Activated T-helper 1 cell treated with anti-CD3 and anti-CD28 coated beads, Interleukin-2, amount 50 U/mL, for 16 hours (primary cell): ENCODE measurements at places on chromosomes 4 and X.
A peak's percentile ranks its signal among the peaks of the same experiment; 100 is the strongest.

DNA sequence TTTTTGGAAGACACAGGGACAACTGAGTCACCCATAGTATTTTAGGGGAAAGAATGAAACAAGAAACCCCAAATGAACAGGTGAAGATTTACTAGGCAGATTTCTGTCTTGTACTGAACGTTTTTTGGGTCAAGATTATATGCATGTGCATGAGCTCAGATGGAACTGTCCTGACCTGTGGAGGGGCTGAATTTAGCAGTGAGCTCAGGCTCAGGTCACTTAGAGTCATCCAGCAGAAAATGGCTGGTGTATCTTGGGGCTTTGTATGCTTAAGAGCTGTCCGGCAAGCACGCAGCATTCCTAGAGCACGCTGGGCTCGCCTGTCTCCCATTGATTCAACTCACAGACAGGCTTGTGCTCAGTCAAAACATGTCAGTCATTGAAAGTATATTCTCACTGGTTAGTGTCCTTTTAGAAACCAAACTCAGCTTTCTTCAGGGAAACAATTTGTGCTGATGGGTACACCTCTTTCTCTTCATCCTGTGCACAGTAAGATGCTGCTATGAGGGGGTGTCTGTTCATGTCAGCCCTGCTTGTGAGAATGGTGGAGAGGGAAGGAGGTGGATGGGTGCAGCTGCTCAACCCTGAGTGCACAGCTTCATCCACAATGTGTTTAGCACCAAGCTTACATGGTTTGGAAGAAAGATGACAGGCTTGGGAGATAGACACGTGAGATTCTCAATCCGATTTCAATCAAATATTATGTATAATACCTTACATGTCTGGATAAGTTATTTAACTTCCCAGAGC lies 47.5 kb upstream of the PDLIM3 start:
- no peak for DNase-seq

GRCh38 chr4:176099314-176099713 lies 33.7 kb downstream of the WDR17 start:
- DNase-seq: no peak

DNA sequence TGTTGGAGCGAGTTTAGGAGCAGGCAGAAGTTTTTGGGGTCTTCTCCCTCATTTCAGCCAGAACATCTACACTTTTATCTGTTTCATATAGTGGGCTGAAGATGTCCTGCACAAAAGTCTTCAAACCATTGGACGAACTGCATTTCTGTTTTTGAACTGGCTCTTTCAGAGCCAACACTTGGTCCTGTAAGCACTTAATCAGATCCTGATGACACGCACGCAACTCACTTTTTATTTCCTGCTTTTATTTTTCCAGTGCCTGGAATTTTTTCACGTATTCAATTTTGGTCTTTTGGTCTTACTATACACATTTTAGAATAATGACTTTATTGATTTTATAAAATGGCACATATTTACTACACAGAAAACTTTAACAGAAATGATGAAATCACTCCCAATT lies 40.2 kb upstream of the NKX3-2 start:
- DNase-seq: no peak

GRCh38 chr4:151808542-151808941 lies 47.7 kb upstream of the GATB start:
- DNase-seq: no peak

DNA sequence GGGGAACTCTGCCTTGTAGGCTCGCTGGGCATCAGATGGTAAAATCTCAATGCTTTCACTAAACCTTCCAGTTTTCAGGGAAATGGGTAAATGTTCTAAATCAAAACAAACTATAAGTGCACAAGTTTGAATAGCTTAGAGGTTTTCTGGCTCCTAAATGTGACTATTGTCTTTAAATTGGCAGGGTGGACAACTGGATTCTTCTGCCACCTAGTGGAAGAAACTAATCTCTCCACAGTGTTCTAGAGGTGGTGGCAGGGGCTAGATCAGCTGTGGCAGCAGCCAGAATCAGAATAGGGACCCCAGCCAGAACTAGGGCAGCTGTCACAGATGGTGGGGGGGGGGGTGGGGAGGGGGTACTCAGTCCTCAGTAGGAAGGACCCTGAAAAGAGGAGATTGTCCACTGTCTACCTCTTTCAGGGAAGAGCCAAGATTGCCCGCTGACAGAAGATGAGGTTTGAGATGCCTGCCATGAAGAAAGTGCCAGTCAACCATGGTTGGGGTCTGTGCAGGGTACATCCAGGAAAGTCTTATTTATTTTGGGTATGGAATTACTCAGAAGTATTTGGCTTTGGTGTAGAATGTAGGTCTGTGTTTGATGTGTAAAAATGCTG lies 201.4 kb downstream of the CCNG2 start:
- DNase-seq: no peak

DNA sequence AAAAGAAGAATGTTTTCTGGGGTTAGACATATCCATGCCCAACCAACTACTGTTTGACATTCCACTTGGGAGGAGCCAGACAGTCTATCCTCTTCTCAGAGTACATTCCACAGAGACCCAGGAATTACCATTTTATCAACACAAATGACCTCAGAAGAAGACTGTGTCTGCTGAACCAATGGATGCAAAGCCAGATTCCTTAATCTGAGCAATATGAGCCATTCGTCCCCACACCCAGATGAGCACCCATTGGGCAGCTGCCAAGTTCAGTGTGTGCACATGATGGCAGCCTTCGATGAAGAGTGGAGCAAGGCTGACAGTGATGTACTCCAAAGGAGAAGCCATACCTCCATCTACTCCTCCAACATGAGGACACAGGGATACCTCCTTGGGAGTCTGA lies 111.3 kb downstream of the ZNF674 start:
- no peak for DNase-seq

DNA sequence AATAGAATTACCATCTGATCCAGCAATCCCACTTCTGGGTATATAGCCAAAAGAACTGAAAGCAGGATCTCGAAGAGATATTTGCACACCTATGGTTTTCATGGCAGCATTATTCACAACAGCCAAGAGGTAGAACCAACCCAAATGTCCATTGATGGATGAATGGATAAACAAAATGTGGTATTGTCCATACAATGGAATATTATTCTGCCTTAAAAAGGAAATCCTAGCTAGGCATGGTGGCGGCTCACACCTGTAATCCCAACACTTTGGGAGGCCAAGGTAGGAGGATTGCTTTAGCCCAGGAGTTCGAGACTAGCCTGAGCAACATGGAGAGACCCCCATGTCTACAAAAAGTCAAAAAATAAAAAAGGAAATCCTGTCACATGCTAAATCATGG lies 27.3 kb downstream of the SAT1 start:
- DNase-seq: no peak

GRCh38 chr4:46974891-46975543 lies 18.4 kb downstream of the GABRA4 start:
- no peak for DNase-seq

- DNase-seq: no peak
Observed at GRCh38 chr4:173367946-173368345, 2.8 kb upstream of the SAP30 start.

DNA sequence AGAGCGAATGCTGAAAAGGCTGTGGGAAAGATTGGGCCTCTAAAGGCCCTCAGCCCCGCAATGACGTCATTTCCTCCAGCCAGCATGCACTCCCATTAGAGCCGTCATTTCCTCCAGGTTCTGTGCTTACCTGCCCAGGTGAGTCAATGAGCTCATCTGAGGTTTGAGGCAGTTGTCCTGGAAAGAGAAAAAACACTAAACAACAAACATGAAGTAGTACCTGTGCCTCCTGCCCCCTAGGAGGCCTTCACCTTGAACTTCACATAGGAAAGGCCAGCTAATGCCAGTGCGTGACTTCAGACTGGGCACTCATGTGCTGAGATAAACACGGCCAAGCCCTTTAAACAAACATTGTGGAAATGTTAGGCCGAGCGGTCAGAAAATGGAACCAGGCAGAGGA lies 55.9 kb downstream of the FHDC1 start:
- no peak for DNase-seq

DNA sequence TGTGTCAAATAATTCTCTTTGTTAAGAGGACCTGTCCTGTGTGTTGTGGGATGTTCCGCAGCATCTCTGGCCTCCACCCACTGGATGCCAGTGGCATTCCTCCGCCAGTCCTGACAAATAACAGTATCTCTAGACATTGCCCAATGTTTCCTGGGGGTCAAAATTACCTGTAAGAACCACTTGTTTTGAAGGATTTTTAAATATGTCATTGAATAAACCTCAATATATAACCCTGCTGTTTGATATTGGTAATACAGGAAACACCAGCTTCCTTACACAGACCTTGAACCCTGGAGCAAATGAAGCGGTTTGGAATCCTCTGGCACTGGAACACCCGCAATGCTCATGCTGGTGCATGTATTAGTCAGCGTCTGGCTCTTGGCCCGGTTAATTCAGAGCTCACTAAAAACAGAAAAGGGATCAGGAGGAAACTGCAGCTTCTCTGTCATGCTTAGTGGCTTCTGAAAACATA lies 101.3 kb downstream of the TBL1X start:
- no peak for DNase-seq

DNA sequence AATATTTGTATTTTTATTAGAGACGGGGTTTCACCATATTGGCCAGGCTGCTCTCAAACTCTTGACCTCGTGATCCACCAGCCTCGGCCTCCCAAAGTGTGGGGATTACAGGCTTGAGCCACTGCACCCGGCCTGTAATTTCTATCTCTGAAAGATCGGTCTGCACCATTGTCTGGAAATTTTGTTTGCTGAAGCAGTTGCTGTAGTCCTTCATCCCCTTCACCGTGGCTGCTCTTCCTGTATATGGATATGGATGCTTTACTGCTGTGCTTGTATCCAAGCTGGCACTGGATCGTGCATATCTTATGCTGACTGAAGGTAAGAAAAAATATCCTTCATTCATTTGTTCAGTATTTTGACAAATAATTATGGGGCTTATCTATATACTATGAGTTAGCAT lies 338.4 kb upstream of the GNPDA2 start:
- DNase-seq: no peak

DNA sequence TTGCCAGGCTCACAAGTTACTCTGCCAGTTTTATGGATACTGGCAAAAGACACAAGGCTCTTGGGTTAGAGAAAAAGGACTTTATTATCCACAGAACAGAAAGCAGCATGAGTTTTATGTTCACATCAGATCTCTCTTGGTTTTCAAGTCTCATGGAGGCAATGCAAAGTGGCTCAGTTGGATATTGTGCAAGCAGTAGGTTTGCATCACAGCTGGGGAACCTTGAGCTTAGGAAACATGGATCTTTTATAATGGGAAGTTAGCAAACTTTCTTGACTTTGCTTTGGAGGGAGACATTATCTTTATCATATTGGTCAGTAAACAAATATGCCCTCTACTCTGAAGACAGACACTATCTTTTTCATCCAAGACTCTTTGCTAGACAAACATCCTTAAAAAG lies 109.2 kb upstream of the GRPR start:
- no peak for DNase-seq

DNA sequence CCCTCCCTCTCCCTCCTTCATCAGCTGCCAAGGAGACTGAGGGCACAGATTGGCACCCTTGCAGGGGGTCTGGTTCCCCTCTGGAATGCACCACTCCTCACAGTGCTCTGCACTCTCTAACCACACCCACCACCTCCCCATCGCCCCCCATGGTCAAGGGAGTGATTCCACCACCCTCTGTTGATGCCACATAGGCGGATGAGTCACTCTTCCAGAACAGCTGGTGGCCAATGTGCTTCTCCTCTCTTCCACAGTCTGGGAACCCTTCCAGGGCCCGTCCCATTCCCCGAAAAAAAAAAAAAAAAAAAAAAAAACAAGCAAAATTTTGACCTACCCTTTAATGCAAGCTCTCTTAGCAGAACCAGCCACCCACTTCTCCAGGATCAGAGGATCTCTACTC lies 341.3 kb upstream of the KLF3 start:
- no peak for DNase-seq

DNA sequence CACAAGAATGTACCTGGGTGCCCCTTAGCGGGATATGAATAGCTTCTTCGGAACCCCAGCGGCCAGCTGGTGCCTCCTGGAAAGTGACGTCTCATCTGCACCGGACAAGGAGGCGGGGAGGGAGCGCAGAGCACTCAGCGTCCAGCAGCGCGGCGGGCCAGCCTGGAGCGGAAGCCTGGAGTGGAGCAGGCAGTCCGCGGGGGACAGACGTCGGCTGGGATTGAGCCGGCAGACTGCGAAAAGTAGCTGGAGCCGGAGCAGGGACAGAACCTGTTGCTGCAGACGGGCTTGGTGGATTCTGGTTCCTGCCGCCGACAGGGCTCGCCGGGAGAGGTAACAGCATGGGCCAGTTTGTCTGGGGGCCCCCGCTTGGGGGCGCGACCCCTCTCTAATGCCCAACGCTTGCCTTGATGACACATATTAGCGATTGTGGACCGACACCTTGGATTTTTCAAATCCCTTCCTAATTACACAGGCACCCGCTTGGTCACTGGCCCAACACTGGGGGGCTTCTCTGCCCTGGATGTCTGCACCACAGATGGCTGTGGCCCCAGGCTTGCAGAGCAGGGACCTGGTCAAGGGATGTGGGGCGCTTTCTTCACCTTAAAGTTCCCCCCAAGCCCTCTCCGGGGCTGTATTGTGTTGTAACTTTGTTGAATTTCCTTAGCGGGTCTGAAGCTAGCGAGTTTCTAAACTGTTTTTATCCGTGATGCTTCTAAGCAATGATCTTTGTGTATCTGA lies at the start of gene NPFFR2:
Gene NPFFR2, plus strand, starts transcription at position 133 of the 741 bp plus-strand sequence. CDS start 96,592 bp downstream, outside the sequence.
- no peak for DNase-seq

- DNase-seq: no peak
Observed at GRCh38 chr4:137359691-137360315, 172.5 kb downstream of the PCDH18 start.

- no peak for DNase-seq
Observed at GRCh38 chr4:137370679-137371078, 161.6 kb downstream of the PCDH18 start.

GRCh38 chrX:149830192-149830873 lies 48.6 kb downstream of the MAGEA9 start:
- no peak for DNase-seq

GRCh38 chrX:15988661-15989603 lies 134.3 kb upstream of the AP1S2 start:
- DNase-seq: no peak

- no peak for DNase-seq
Observed at GRCh38 chrX:12405306-12405705, 267.0 kb downstream of the FRMPD4 start.

- DNase-seq: peak; percentile 19
Observed at GRCh38 chr4:104490770-104491480, 3.8 kb downstream of the CXXC4 start.

DNA sequence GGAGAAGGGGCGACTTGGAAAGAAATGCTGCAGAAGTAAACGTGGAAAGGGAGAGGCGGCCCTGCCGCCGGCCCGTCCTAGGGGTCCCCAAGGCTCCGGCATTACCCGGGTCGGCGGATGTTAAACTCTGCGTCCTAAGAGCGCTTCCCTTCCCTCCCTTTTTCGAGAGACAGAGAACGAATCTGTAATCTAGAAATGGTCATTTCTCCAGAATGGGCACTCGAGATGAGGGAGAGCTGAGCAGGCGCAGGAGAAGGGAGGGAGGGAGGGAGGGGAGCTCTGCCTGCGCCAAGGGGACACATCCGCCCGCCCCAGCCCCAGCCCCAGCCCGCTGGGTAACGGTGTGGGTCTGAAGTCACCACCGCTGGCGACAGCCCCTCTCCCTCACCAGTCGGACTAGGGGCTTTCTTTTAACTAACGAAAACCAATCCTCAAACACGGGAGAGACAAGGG lies 1.7 kb downstream of the HCFC1 start:
- no peak for DNase-seq

GRCh38 chrX:13014111-13015096 lies 30.0 kb downstream of the FAM9C start:
- no peak for DNase-seq
